ENCODE measurements at places on chromosomes 12 and 14.
A peak's percentile ranks its signal among the peaks of the same experiment; 100 is the strongest.

- DNase-seq, result no peak
Measured at GRCh38 chr12:89539426-89540223, 13.8 kb upstream of the POC1B start.

- no peak for DNase-seq
Measured at GRCh38 chr14:29271669-29272068, 505.1 kb downstream of the FOXG1 start.

DNA sequence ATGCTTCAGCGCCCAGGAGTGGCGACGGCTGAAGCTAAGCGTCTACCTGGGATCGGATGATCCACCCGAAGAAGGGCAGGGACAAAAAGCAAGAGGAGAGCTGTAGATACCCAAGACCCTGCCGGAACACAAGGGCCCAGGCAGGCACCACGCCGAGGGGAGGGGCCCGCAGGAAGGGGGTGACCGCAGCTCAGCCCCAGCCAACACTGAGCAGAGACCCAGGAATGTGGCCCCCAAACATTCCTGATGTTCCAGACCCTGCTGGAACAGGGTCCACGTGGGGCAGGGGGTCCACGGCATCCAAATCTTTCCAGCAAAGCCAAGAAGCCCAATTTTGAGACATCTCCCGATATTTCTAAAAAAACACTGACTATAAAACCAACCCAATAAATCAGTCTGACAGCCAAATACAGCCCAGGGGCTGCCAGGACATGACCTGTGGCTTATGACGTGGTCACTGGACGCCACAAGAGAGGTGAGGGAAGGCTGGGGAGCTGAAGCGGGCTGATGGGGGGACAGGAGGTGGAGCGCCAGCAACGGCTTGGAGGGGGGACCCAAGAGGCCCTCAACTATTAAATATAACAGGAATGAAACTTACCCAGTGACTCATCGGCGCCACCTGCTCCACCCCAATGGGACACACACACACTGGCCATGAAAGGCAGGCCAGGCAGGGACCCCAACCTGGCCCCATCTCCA lies 58.9 kb downstream of the NCOR2 start:
- no peak for DNase-seq

DNA sequence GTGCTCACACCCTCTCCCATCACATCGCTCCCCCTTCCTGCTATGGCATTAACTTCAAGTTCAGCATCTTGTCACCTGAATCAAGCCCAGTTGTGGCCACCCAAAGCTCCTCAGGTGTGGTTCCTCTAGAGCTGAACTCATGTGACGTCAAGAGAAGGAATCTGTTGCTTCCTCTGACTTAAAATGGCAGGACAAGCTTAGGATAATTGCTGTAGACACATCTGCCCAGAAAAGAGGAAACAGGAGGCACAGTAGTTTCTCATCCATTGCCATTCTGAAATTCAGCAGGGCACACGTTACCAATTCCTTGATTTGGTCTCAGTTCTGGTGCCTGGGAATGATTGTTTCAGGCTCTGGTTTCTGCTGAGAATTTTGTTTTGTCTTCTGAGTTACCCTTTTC lies 52.1 kb downstream of the RCOR1 start:
- no peak for DNase-seq

GRCh38 chr14:79064214-79064613 lies 894.0 kb downstream of the NRXN3 start:
- DNase-seq, result no peak

GRCh38 chr12:24195063-24195462 lies 245.6 kb upstream of the SOX5 start:
- no peak for DNase-seq

GRCh38 chr14:21300892-21301291 lies 21.0 kb downstream of the RPGRIP1 start:
- DNase-seq, result peak; percentile 71

- DNase-seq, result no peak
Measured at GRCh38 chr14:53515276-53515675, 362.2 kb upstream of the DDHD1 start.

- DNase-seq, result no peak
Measured at GRCh38 chr12:9064815-9065606, 50.7 kb downstream of the A2M start.

DNA sequence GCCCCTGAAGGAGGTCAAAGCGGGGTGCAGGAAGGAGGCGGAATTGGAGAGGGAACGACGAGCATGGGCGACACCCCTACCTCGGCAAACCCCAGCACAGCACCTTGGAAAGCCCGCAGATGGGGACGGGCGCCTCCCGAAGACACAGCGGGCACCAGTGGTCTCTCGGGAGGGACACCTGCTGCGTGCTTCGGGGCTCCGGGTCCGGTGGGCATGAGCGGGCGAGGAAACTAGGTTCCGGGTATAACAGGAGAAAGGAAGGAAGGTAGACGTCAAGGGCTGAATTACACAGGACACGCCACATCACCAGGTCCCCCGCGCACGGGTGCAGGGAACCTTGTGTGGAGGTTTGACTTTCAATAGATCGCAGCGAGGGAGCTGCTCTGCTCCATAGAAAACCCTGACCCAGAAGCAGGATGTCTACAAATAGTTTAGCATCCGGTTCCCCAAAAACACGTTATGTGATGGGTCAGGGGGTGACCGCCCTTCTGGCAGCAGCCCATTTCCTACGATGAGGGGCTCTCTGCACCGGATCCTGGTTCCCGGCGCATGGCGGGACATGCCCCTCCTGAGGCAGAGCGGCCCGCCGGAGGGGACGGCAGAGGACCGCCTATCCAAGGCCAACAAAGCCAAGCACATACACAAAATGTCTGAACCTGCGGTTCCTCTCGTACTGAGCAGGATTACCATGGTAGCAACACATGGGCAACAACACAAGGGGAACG lies 196.9 kb downstream of the ALG10 start:
- DNase-seq, result no peak

DNA sequence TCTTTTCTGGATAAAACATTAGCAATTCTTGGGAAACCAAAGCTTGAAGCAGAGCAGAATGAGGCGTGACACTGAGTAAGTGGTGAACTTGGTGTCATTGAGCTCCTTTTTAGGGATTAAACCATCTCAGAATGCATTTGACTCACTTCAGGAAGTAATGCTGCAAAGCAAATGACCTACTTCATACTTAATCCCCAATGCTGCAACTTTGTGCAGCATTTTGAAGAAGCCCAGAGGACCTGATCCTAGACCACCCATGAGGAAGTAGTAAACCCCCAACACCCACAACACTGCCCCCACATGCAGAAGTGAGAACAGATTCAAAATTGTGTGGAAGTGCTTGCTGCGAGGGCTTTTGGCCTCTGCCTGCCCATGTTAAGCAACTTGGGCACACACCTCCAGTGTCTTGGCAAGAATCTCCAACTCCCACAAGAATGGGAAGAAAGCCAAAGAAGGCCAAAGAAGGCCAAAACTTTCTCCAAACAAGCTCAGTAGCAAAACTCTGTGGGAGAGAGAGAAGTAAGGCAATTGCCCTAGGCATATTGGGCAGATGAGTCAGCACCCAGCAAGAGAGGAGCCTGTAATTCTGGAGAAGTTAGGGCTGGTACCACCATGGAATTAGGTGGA lies 69.2 kb upstream of the ETV6 start:
- no peak for DNase-seq

DNA sequence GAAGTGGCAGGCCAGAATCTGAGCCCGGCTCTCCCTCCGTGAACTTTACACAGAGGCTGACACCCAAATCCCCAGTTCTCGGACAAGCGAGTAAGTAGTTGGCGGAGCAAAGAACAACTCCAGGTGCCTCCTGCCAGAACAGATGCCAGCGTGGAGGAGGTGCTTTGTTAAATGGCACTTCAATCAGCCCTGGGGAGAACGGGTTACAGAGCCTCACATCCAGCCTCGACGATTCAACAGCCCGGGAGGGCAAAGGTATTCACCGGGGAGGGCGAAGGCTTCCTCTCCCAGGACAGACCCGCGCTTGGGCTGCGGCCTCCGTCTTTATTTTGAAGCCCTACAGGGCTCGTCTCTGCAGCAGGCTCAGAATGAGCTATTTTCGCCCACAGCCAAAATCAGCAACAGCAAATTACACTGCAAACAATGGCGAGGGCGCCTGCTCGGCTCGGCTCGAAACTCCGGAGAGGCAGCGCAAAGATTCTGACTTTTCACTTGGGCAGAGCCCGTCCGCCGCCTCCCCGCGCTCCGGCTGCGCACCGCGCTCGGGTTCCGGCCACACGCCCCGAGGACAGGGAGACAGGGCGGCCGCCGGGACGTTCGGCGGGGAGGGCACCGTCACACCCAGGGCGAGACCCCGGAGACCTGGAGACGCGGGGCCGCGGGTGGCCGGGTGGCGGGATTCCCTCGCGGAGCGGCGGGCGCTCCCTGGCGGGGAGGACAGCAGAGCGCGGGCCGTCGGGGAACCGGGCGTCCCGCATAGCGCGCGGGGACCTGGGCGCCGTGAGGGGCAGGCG lies 811 bp downstream of the TMCC3 start:
- DNase-seq, result peak; percentile 31

DNA sequence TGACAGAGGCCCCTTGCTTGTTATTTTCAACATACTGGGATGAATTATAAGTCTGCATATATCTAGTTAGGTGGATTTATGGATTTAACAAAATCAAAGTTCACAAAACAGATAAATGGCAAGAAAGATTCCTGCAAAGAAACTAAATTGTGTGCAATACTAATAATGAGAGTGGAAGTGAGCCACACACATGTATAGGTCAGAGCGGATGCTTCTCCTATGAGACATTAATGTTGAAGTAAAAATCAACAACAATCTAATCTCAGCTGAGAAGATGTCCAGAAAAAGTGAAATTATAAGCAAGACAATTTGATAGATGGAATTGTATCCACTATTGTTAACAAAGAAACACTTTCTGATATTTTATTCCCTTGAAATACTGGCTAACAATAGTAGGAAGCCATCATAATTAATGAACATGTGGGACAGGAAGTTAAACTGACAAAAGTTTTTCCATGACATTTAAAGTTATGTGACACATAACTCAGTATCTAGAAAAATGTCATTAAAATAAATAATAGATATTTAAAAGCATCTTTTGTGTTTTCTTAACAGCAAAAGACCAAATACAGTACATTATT lies 39.7 kb downstream of the RAD51B start:
- DNase-seq, result no peak

Data from BE2C (cell line).